ENCODE measurements at places on chromosomes 7 and 10. TPM values are rescaled to one million over a fixed set of nuclear protein-coding genes. Genes with fewer than 3 reads are reported as not detected.

DNA sequence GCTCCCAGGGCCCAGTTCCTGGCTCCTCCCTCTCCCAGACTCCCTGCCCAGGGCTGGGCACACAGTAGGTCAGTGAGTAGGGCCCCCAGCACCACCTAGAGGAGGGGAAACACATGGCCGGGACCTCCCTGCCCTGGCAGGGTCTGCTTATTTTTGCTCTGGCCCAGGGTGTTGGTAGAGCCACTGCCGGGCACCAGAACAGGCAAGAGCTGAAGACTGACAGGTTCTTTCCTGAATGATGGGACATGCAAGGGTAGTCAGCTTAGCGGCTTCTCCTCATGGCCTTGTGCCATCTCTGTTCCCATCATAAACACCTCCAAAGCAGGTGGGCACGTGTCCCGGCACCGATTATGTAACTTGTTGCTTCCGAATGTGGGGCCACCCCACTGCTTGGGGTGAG lies 86.5 kb downstream of the NEURL1 start:
- no peak for DNase-seq

DNA sequence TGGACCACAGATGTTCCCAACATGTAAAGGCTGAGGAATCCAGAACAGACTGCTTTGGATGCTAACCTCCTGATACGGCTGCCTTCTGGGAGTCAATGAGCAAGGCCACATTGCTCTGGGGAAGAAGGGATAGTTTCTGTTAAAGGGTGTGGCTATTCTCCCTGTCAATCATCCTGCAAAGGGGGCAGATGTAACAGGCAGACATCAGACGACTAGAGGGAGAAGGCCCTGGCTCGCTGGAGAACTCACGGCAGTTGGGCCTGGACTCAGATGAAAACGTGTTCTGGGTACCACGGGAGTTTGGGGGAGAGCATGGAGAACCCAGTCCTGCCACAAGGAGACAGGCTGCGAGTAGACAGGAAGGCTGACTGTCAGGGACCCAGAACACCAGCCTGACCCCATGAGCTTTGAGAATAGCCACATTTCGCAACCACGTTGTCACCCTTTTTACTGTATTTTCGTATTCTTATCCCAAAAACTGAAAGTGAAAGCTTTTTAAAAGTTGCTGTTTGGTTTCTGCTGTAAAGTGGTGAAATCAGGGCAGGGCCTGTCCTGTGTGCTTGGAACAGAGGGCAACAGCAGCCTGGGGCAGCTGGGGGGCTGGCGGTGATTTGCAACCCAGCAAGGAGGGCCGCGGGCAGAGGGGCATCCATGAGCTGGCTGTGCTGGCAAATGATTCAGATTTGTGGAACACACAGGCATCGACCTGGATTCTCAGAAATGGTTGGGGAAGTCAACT lies 95.3 kb downstream of the MYOF start:
- no peak for DNase-seq

CDK14 gene
- total RNA-seq: 13.2 TPM

CD36 gene
- total RNA-seq: not detected

All from MG63 (cell line).